ENCODE measurements at places on chromosomes 5 and 9.

DNA sequence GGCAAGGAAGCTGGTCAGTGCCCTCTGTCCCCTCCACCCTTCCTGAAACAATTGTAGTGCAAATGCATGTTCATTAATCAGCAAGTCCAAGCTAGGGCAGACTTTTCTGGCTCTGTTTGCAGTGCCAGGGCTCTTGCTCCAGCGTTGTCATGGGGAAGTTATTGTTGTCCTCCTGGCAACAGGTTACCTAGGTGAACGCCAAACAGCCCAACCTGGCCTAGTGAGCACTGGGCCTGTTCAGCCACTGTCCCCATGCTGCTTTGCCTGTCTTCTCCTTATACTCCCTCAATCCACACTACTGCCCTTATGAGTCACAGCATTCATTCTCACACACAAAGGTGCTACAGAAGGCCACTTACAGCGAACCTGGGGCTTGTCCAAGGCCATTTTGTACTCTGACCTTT lies 34.5 kb upstream of the GLIS3 start:
- no peak for DNase-seq

GRCh38 chr9:115672477-115673316 lies 480.9 kb upstream of the PAPPA start:
- DNase-seq, result peak; percentile 95

GRCh38 chr5:169653091-169653490 lies 16.0 kb downstream of the DOCK2 start:
- DNase-seq, result no peak

- DNase-seq, result no peak
Observed at GRCh38 chr9:36765077-36765390, 192.3 kb downstream of the MELK start.

DNA sequence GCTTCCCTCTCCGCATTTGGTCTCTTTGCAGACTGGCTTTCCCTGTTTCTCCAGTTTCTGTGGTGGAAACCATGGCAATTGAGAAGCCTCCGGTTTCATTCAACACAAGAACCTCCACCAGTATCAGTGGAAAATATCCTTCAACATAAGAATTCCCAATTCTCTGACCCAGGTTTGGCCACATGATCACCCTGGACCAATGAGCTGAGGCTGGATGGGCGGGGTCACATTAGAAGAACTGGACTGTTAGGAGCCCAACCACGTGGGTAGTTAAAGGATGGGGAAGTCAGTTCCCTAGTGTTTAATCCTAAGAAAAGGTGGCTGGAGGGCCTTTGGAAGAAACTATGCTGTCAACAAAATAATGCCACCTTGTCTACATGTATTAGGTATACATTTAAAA lies 336.3 kb downstream of the DMRT2 start:
- DNase-seq, result no peak

- DNase-seq, result no peak
Observed at GRCh38 chr5:67831048-67831447, 384.5 kb upstream of the PIK3R1 start.

DNA sequence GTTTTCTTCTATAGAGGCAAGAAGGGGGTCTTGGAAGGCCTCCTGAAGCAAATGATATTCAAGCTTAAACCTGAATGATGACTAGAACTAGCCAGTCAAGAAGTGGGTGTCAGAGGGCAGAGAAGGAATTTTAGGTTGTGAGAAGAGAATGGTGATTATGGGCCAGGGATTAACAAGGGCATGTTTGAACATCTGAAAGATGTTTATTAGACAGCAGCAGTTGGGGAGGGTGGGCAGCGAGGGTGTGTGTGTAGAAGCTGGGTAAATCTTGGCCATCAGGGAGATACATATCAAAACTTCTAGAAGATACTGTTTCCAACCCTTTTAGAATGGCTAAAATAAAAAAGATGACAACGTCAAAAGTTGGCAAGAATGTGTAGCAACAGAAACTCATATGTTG lies 54.5 kb downstream of the MAN2A1 start:
- DNase-seq, result no peak

GRCh38 chr9:133690081-133690561 lies 48.0 kb downstream of the SARDH start:
- no peak for DNase-seq

- no peak for DNase-seq
Observed at GRCh38 chr9:125908136-125908535, 161.0 kb downstream of the PBX3 start.

DNA sequence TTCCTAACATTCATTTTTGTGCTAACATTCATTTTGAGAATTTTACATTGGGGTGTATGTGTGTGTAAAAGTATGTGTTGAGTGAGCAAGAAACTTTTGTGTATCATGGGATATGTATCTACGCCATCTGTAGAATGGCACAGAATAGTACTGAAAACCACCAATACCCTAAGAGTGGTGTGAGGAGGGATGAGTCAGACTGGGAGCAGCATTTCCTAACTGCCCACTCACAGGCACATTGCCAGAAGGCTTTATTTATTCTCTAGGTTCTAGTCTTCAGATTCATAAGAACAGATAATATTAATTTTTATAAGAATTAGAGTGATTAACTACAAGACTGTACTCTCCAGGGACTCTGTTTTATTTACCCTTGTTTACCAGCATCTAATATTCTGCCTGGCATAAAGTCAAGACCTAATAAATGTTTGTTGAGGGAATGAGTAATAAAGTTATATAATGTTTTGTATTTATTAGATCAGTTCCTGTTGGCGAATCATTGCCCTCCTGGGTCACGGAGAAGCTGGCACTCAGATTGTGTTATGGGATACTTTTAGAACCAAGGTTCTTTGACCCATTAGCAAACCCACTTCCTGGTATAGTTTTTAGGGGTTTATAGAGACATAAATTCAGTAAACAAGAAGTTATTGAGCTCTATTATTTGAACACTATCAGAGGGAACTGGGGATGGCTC lies 159.1 kb upstream of the PPP2R2B start:
- DNase-seq, result no peak

- DNase-seq, result peak; percentile 30
Observed at GRCh38 chr9:25677301-25678146, 720 bp downstream of the TUSC1 start.

GRCh38 chr5:101306391-101307137 lies 403.5 kb upstream of the ST8SIA4 start:
- no peak for DNase-seq

DNA sequence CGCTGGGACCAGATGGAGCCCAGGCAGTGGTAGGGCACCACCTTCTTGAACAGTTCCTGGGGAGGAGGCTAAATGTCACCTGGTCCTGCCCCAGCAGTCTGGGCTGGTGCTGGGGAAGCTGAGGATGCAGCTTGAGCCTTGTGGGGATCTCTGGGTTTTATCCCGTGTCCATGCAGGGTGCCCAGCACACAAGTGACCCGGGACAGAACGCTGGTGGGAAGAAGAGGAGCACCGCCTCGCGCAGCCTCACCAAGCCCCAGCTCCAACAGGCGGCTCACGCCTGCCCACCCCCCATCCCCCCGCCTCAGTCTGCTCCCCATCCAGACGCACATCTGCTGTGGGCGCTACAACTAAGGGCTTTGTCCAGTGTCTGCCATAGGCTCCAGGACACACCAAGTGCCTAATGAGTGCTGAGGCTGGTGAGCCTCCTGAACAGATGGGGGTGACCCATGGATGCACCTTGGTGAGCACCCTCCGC lies 13.8 kb downstream of the RALGDS start:
- no peak for DNase-seq

DNA sequence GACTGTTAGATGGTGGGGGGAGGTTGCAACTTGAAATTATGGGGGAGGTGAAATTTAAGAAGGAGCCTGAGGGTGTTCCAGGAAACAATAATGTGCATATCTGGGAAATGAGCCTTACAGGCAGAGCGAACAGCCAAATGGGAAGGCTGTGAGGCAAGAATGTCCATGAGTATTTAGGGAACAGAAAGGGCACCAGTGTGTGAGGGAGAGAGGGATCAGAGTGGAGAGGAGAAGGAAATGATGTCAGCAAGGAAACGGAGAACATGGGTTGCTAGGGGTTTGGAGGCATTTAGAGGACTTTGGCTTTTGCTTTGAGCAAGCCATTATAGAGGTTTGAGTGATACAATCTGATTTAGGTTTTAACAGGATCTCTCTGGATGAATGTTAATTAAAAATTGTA lies 285.4 kb downstream of the TLE4 start:
- no peak for DNase-seq

DNA sequence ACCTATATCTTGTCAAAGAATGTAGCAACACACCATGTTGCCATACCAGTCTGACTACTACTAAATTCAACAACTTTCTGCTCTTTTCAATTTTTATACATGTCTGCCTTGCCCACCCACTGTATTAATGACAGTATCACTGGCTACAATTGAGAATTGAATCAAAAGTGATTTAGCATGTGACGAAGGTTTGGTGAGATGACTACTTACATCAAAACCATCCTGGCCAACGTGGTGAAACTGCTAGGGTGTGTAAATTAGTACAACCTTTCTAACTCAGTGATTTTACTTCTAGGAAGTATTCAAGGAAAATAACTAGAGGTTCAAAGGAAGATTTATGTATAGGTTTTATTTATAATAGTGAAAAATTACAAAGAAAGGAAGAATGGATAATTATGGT lies 109.8 kb downstream of the UNC13B start:
- DNase-seq, result no peak

DNA sequence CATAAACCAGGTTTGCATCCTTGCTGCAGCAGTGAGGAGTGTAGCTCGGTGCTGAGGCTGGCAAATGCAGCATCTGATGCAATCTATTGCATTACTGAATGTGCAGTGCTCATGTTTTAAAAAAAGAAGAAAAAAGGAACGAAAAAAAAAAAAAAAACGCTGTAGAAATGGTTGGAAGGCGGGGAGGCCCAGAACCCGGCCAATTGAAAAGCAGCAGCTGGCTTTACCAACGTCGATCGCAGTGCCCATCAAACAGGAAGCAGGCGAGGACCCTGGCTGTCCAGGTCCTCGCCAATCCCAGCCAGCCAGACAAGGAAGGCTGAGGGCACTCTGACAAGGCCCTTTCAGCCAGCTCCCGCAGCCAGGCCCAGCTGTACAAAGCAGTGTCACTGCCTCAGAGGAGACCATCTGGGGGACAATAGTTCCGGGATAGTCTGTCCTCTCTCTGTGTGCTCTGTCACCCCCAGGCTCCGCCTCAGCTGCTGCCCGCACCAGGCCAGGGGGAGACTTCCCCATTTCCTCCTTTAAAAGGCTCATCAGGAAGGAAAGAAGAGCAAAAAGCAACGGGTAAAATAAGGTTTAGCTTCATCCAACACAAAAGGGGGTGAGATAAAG lies 21.8 kb upstream of the CPEB4 start:
- no peak for DNase-seq

DNA sequence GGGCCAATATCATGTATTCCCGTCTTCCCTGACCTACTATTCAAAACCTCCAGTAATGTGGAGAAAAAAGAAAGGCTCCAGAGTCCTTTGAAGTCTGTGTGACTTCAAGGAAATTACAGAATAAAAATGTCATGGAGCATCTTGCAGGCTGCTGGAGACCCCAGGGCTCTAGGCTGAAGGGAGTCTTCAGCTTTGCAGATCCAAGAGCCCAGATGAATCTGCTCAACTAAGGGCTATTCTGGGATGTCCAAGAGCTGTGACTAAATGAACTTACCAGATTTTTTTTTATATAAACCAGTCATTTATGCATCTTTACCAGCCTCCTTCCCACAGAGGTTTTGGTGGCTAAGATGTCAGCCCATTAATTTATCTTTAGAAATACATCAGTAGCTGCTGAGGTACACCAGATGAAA lies 167.3 kb downstream of the MUSK start:
- DNase-seq, result peak; percentile 45

- DNase-seq, result no peak
Observed at GRCh38 chr9:128344931-128345605, 4.7 kb downstream of the SLC27A4 start.

DNA sequence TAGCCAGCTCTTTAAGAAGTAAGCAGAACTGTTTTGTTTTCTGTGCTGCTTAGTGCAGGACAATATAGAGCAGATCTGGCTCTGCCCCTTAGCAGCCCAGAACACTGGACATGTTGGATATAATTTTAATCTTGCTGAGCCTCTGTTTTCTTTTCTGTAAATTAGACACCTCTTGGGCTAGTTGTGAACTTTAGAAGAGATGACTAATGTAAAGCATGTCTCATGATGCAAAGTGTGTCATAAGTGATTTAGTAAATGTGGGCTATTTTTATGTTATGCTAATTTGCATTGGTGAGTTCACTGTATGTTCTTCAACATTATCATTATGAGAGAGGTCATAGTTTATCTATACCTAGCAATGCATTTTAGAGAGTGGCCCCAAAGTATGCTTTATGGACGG lies 156.1 kb upstream of the ADAMTSL1 start:
- no peak for DNase-seq

DNA sequence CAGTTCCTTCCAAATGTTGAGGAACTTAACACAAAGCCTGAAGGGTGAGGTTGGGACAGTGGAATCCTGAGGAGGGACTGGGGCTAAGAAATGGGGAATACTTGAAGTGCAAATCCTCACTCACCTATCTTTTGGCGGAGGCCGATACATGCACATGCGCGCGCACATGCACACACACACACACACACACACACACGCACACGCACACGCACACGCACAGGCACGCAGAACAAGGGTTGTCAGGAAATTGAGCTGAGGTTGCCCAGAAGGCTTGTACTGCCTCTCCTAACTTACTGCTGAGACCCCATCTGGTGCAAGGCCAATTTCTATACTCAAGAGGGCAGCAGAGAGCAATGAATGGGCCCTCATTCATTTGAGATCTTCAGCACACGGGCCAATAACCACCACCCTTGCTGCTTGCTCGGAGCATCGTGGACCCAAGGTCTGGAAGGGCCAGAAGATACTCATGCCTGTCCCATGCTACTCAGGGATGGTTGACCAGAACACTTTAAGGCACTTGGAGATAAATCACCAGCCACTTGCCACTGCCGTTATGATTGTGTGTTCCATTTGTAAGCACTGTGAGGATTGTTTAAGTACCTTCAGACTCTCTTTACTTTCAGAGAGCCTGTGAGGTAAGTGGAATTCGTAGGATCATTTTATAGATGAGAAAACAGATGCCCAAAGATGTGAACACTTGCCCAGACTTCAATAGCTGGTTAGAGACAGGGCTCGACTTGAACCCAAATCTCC lies 21.5 kb downstream of the BTF3 start:
- peak; percentile 37 for DNase-seq

- DNase-seq, result no peak
Observed at GRCh38 chr5:7053528-7054209, 340.4 kb downstream of the TENT4A start.

Measured in GM04503 (cell line).